ENCODE measurements at places on chromosomes 12 and 14.

DNA sequence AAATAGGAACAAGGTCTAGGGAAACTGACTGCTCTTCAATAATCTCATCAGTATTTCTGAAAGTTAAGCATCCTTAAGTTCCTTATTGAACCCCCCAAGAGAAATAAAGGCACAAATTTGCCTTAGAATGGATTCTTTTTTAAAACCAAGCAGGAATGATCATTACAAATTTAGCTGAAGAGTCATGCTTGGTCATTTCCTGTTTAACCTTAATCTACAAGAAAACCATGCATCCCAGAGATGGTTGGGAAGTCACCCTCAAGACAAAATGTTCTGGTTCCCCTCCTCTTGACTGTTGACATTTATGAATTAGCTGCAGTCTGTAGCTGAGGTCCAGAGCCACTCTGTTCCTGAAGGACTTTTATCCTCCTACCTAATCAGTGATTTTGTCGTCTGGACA, 291.8 kb upstream of the G2E3 start:
- peak; percentile 17 for DNase-seq

DNA sequence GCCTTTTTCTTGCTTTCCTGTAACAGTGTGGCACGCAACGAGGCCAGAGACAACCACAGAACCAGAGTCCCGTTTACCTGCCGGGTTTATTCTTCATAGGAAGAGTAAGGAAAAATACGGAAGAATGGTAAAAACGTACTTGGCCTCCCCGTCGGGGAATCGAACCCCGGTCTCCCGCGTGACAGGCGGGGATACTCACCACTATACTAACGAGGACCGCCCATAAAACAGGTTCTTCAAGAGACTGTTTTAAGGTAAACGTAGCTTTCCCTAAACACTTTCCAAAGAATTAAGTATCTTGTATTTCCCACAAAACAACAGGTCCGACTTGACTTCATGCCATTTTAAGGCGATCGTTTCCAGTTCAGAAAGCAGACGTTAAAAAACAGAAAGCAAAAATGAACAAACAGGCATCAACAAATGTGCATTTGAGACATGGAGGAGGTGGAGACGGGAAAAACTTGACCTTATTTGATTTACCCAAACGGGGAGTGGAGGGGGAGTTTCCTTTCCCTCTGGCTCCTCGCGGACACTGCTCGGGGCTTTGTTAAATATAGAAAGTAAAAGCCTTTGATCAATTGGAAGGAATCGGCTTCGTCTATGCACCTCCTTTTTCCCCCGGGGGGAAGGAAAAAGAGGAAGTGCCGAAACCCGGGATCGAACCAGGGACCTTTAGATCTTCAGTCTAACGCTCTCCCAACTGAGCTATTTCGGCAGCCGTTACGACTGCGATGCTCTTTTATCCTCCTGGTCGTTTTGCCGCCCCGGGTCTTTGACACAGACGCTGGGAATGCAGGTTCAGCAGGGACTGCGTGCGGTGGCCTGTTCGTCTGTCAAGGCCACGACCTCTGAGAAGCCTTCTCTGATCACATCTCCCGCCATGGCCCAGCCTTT, 13.0 kb upstream of the UBC start:
- peak; percentile 76 for DNase-seq

DNA sequence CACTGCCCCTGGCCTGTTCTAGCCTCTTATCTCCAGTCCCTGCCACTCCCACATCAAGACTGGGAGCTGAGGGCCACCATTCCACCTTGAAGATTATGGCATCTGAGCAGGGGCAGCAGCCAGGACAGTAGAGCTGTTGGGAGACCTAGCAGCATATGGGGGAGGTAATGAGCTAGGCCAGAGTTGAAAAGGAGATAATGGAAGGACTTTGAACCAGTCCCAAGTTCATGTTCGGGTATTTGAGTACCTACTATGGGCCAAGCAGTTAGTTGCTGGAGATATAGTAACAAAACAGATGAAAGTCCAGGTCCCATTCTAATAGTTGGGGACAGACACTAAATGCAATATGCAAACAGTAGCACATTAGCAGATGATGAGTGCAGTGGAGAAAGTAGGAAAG, 151.5 kb downstream of the PLXNC1 start:
- DNase-seq, result no peak

- DNase-seq, result peak; percentile 53
Measured at GRCh38 chr14:71228711-71229110, 321.5 kb downstream of the PCNX1 start.

DNA sequence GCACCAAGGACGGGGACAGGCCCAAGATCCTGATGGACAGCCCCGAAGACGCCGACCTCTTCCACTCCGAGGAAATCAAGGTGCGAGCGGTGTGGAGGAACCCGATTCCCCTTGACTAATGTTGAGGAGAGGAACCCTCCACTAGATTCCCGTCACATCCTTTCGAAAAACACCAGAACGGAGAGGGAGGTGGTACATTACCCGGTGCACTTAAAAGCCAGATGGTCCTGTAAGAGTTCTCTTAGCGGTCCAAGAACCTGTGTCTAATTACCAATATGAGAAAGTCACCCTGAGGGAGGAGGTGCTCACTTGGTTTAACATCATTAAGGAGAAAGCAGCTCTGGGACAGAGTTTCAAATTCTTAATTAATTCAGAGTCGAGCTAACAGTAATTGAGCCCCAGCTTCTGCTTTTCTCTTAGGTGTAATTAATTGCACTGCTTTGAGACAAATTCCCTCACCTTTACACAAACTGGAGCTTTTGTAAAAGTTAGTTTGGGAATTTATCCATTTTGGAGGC, 450 bp downstream of the PRKAB1 start:
- no peak for DNase-seq

GRCh38 chr14:89908712-89909450, 45.6 kb downstream of the EFCAB11 start:
- DNase-seq, result no peak

DNA sequence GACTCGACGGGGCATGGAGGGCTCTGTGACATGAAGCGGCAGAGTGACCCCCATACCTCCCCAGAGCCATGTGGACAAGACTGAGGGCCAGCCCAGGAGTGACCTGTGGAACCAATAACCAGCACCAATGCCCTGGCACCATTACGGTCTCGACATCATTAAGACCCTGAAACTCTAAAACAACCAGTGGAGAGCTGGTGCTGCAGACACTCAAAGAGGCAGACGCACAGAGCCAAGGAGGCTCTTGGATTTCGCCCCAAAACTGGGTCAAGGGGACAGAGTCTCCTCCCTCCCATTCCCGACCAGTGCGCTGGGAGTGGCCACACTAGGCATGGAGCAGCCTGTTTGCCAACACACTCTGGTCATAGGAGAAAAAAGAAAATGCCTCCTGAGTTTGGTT, 41.6 kb upstream of the VASH1 start:
- no peak for DNase-seq

Data from amniotic epithelial cell (primary cell).